Stimulated activated memory B cell treated with anti-CD40 and anti-IgM and Interleukin-4, amounts not matched to agents 10 μg/mL and 1 μg/mL and 100 μg/mL, for 72 hours (primary cell): ENCODE measurements at places on chromosomes 2 and 18.

- no peak for ATAC-seq
Observed at GRCh38 chr18:25557011-25557410, 205.0 kb upstream of the ZNF521 start.

DNA sequence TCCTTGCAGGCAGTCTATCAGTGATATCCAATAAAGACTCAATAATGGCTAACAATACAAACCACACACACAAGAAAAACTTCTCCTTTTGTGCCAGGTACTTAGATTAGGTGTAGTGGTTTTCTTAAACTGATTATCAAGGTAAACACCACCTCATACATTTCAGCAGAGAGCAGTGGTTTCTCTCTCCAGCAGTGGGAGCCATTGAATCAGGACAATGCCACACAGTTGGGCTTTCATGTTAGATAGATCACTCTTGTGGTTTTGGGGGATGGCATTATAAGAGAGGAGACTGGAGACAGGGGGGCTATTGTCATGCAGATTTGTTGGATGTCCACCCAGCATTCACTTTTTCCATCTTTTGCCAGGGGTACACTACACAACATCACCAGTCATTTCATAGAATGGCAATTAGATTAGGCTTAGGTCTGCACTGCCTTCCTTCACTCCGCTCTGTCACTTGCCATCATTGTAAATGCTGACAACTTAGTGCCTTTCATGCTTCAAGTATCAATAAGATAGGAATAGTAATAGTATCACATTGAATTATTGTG, 13.6 kb upstream of the IRS1 start:
- ATAC-seq: no peak

DNA sequence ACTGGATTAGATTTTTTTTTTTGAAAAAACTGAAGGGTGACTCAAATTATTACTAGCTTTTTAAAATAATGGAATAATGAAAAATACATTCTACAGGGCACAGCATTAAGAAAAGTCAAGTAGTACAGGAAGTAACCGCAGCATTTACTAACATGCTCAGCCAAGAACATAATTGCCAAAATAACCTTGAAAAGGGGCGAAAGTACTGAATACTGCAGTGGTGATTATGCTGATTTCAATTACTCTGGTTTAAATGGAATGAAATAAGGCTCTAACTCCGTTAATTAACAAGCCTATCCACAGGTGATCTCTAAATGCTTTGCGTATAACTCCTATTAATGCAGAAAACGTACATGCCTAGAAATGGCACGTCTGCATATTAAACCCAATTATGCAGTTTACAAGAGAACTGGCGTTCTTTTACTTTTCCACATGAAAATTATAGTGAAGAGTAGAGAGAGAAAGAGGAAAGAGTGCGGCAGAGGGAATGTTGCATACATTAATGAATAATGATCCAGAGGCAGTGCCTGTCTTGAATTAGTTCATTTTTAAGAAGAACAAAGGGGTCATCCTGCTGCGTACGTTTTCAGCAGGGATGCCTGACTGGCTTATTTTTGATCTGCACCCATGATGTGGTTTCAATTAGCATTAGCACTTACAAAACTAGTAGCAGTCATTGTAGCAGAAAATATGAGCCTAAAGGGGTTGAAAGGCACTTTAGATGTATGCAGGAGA, 612.4 kb downstream of the NYAP2 start:
- no peak for ATAC-seq

GRCh38 chr2:226487573-226487972, 312.0 kb downstream of the IRS1 start:
- no peak for ATAC-seq

GRCh38 chr2:120542911-120543527, 192.6 kb upstream of the GLI2 start:
- ATAC-seq: no peak

GRCh38 chr18:66124394-66124793, 373.6 kb downstream of the CDH7 start:
- ATAC-seq: no peak

- peak; percentile 80 for ATAC-seq
Observed at GRCh38 chr2:127640082-127641072, 5.6 kb upstream of the GPR17 start.

- no peak for ATAC-seq
Observed at GRCh38 chr2:95056461-95057459, 31.3 kb downstream of the MAL start.
